ENCODE measurements at places on chromosomes 1 and 21.

GRCh38 chr21:35993875-35994490, 66.3 kb downstream of the SETD4 start:
- no peak for DNase-seq

DNA sequence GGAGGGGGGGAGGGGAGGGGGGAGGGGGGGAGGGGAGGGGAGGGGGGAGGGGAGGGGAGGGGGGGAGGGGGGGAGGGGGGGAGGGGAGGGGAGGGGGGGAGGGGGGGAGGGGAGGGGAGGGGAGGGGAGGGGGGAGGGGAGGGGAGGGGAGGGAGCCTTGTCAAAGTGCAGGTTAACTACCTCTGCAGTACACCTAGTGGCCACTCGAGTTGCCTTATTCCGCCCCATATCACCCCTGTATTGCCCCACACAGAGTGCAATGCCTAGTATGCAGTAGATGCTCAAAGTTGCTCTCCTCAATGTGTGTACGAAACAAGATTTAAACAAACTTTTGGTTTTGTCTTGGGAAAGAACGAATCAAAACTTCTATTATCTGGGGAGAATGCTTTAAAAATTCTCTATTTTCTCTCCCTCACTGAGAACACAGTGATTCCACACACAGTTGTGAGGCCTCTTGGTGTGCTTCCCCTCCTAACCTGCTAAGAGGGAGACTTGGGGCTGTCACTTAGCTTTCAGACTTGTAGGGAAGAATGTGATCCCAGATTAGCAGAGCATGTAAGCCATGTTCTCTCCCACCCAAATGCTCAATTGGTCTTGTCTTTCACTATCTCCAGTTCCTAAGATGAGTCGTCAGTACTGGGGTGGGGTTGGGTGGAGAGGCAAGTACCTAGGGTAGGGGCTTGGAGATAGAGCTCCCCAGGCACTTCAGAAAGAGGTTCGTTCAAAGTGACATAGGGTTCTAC, 79.7 kb upstream of the MAP10 start:
- DNase-seq = no peak

- no peak for DNase-seq
Observed at GRCh38 chr1:45518910-45519309, 2.8 kb downstream of the PRDX1 start.

DNA sequence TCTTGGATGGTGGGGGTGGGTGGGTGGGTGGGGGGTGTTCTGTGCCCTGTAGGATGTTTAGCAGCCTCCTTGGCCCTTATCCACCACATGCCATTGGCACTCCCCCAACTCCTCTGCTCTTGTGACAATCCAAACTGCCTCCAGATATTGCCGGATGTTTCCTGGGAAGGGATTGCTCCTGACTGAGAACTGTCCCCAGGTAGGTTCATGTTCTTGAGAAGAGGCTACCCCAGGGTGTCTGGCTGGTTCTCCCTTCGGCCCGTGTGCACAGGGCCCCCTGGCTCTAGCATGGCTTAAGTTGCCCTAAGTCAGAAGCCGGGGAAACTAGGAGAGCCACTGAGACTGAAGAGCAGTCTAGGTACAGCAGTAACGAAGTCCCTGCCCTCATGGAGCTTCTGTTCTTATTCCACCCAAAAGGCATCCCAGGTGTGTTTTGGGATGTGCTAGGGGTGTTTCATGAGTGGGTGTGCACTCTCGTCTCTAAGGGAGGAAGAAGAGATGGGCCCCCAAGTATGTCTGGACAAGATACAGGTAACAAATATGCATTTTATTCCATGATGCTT, 19.8 kb upstream of the THRAP3 start:
- DNase-seq = no peak

DNA sequence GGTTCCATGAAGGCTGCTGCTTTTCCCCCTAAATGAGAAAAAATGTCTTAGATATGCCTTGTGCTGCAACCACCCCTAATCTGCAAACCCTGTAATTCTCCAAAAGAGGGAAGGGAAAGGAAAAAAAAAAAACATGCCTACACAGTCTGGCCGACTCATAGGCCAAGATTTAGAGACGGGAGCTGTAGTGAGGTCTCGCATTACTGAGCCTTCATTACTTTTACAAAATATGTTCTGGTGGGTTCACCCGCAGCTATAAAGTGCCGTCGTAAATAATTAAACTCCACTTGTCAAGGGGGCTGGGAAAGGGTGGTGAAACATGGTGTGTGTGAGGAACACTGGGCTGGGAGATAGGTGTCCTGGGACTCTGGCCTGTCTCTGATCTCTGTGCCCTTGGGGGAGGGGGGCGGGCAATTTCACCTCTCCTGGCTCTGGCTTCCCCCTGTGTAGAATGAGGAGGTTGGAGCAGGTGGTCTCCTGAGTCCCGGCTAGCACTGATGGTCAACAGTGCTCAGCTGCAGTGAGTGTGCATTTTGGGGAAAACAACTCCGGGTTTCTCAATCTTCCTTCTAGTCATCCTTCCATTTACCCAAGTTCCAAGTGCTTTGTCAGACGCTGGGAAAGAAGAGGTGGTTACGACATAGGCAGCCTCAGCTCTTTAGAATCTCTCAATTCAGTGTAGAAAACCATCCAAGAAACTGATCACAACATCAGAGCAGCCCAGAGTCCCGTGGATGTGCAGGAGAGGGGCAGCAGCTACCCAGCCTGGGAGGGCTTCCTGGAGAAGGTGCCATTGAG, 82.3 kb downstream of the ACTL8 start:
- no peak for DNase-seq

DNA sequence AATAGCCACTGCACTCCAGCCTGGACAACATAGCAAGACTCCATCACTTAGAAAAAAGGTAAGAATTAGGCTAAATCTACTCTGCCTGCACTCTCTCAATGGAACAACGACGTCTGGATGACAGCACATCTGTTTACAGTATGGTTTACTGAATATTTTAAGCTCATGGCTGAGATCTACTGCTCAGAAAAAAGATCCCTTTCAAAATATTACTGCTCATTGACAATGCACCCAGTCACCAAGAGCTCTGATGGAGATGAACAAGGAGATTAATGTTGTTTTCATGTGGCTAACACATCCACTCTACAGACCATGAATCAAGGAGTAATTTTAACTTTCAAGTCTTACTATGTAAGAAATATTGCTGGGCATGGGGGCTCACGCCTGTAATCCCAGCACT, 58.0 kb downstream of the SLC27A3 start:
- DNase-seq = no peak

DNA sequence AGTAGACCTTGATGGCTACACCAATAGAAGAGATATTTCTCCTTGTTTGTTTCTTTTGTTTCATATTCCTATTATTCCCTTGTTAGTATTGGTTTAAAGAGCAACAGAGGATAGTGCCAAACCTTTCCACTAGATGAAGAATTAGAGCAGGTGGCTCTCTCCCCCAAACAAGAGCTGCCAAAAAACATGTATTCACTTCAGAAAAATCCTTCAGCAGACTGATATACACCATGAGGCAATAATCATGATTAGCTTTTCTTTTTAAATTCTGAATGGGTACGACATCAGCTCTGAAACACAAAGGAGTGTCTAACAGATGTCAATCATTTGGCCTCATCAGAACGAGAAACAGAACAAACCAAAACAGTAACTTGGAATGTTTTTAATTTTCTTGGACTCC, 67.3 kb upstream of the MAP10 start:
- DNase-seq = no peak

DNA sequence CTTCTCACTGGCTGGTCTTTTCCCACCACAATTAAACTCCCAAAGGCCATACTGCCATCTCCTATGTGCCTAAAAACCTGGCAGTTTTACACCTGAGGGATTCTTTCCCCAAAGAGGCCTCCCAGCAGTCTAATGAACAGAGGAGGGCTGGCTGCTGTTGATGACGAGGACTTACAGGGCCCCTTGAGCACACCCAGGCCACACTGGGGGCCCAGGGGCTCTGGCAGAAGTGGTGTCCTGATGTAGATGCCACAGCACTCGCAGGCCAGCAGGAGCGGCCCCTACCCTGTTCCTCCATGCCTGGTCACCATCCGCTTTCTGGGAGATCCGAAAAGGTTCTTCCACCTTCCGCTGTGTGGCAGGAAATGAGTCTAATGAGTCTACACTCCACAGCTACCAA, 24.2 kb downstream of the POFUT2 start:
- DNase-seq = no peak

GRCh38 chr1:228697207-228698016, 37.9 kb upstream of the RHOU start:
- DNase-seq = no peak

- no peak for DNase-seq
Observed at GRCh38 chr1:5481889-5482288, 510.3 kb downstream of the NPHP4 start.

GRCh38 chr1:1118011-1118875, 2.4 kb upstream of the C1orf159 start:
- DNase-seq = no peak

GRCh38 chr1:25799935-25800702, at the start of gene SELENON:
TSS of gene SELENON (plus strand) at chr1:25800193. CDS start at chr1:25800231, 38 bp downstream.
- DNase-seq = no peak

GRCh38 chr1:109041621-109042468, at the start of gene WDR47:
TSS of gene WDR47 (minus strand) at chr1:109042102. CDS start at chr1:109023512, 18,590 bp downstream.
- DNase-seq = peak; percentile 85

- no peak for DNase-seq
Observed at GRCh38 chr21:36708286-36709029, 9.5 kb downstream of the SIM2 start.

DNA sequence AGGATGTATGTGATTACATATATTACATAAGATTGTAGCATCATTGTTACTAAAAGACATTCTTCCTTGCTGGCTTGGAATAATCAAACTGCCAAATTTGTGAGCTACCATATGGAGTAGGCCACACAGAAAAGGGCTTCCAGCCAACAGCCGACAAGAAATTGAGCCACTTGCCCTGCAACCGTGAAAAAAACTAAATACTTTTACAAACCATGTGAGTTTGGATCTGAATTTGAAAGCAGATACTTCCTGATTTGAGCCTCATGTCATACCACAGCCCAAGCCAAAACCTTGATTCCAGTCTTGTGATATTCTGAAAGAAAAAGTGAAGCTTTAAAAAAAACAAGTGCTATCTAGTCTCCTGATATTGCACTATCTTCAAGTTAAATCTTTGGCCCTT, 55.6 kb upstream of the PRMT6 start:
- no peak for DNase-seq

- no peak for DNase-seq
Observed at GRCh38 chr1:212700223-212700891, 717 bp upstream of the BATF3 start.

- DNase-seq = no peak
Observed at GRCh38 chr1:67748630-67749029, 63.6 kb downstream of the GADD45A start.

DNA sequence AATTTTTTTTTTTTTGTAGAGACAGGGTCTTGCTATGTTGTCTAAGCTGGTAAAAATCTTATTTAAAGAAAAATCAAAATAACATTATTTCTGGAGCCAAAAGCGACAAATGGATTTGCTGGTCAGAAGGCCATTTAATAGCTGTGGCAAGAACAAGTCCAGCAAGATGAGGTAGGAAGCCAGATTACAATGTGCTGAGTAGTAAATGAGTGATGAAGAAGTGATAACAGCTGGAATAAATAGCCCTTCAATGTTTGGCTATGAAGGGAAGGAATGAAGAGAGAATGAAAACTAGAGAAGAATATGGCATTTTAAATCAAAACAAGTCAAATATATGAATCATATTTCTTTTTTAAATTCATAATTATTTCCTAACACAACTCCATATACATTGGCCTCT, 34.5 kb downstream of the SYDE2 start:
- DNase-seq = no peak

DNA sequence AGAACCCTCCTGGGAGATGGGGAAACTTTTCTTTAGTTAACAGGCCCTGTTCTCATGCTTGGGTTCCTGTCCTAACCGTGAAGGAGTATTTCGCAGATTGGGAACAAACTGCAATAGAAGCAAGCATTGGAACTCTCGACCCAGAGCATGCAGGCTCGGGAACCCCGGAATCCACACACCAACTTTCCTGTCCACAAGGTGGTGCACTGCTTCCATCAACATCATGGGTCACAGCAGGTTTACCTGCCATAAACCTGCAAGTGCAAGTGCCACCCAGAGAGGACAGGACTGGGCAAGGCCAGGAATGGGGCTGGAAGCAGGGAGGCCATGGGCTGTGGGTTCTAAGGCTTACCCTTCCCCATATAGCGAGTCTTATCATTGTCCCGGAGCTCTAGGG, 6.9 kb downstream of the ENO1 start:
- DNase-seq = no peak

DNA sequence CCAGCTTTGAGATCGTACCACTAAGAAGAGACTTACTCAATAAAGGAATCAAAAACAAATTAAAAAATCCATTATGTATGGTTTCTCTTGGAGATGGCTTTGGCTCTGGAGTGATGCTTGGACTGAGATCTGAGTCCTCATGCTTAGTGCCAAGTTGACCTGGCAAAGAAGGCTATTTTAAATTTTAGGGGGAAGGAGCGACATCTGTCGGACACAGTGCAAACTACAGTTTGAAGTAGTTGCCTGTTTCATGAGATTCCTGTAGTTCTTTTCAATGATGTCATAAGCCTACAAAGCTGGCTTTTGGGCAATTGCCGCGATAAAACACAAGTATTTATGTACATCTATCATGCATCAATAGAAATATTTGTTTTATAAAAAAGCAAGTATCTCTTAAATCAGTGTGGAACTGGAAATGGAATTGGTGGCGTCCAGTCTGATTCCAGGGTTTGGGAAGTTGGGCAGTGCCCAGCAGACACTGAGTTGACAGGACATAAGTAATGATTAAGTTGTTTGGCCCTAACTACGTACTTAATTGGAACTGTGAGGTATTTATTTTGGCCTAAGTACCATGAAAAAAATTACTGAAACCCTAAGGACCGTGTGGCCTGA, 50.0 kb downstream of the TBCE start:
- DNase-seq = no peak

DNA sequence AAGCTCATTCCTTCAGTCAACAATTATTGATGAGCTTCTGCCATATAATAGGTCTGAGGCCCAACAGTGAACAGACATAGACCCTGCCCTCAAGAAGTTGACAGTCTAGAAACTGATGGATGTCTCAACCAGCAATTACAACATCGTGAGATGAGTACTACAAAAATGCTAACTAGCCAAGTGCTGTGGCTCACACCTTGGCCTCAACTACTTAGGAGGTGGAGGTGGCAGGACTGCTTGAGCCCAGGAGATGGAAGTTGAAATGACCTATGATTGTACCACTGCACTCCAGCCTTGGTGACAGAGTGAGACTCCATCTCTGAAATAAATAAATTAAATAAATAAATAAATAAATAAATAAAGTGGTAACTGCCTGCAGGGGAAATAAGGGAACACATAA, 11.7 kb upstream of the PTP4A2 start:
- no peak for DNase-seq

Measured in NCI-H187 (cell line).